ENCODE measurements at places on chromosomes 2 and 18.

DNA sequence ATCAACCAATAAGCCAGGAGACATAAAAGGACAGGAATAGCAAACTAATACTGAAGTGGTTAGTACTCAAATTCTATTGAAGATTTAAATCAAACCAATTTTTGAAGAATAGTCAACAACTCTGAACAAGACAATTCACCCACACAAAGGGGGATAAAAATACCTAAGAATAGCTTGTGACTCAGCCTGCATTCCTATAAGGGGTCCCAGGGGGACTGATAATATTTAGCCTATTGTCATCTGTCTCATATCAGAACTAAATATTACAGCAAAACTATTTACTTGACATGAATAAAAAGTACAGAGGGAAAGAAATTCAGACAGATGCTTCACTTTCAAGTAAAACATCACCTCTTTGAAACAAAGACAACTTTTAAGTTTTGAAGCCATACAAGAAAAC, 7.7 kb downstream of the ITSN2 start:
- DNase-seq = no peak

GRCh38 chr18:22670914-22671313, 253.2 kb upstream of the CTAGE1 start:
- DNase-seq = no peak

DNA sequence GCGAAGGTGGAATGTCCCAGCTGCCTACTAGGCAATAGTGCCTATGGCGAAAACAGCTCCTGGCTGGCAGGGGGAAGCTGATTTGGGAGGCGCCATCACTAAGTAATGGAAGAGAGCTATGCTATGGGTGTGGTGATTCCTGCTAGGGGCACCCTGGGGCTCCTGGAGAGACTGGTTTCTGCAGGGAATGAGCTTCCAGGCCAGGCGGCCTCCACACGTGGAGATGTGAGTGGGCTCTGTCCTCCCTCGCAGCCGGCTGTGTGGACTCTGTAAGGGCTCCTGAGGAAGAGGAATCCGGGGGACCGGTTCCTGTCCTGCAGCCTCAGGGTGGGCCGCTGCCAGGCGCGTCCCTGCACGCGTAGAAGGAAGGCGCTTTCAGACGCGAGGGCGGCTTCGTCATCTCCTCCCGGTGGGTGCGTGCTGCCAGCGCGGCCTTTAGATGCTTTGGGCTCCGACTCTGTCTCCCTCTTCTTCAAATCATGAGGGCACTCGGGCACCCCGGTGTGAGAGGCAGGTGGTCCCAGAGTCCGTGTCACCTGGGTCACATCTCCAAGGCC, 55.5 kb upstream of the ANKRD62 start:
- no peak for DNase-seq

- no peak for DNase-seq
Measured at GRCh38 chr2:235283246-235283645, 210.6 kb upstream of the AGAP1 start.

- no peak for DNase-seq
Measured at GRCh38 chr2:190216829-190217228, 102.8 kb downstream of the HIBCH start.

- peak; percentile 40 for DNase-seq
Measured at GRCh38 chr2:168192839-168193616, 54.4 kb downstream of the STK39 start.

DNA sequence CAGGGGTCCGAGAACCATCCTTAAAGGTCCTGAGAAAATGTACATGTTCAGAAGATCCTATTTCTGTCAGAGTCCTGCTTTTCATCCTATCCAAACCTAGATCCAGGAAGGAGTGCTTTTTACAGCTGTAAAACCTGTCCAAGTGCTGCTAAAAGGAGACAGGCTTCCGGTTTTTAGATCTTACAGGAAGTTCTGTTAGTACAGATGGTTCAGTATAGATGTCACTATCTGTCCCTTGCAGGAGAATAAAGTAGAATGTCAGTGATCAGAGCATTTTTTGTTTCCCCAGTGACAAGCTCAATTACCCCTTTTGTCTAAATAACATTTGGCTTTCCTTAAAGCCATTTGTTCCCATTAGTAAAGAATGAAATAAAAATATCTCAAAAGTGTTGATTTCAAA, 98.3 kb downstream of the NRP2 start:
- no peak for DNase-seq

DNA sequence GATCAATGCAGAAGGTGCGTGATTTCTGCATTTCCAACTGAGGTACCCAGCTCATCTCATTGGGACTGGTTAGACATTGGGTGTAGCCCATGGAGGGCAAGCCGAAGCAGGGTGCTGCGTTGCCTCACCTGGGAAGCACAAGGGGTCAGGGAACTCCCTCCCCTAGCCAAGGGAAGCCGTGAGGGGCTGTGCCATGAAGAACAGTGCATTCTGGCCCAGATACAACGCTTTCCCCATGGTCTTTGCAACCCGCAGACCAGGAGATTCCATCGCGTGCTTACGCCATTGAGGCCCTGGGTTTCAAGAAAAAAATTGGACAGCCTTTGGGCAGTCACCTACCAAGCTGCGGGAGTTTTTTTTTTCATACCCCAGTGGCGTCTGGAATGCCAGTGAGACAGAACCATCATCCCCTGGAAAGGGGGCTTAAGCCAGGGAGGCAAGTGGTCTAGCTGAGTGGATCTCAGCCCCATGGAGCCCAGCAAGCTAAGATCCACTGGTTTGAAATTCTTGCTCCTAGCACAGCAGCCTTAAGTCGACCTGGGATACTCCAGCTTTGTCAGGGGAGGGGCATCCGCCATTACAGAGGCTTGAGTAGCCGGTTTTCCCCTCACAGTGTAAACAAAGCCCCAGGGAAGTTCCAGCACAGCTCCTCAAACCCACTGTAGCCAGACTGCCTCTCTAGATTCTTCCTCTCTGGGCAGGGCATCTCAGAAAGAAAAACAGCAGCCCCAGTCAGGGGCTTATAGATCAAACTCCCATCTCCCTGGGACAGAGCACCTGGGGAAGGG, 21.7 kb downstream of the TFPI start:
- no peak for DNase-seq

DNA sequence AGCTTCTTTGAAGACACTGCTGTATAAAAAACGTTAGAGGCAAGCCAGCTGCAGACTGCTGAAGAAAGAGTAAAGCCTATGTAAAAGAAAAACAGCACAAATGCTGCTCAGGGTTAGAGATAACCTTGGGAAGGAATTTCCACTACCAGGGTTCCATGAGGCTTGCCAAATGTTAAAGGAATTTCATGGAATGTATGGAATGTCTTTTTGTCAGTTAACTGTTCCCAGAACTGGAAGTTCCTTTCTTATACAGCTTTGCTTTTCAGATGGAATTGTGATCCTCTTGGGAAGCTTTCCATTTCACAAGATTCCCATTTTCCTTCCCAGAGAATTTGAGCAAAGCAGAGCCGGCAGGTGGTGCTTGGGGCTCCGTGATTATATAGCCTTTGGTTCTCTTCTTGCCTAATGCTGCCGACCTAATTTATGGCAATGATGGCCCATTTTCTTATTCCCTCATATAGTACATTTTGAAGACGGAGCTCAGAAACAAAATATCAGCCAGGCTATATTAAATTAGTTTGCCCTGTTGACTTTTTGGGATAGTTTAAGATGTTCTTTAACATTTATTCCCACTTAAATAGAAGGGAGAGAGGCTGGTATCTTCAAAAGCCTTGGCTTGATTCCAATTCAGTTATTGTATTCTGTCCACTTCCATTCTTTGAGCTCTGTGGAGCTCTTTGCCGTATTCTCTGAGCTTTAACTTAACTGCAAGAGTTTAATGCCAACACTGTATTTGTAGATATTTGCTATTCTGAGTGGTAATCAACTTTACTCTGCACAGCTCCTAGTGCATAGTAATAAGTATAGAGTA, 162.3 kb downstream of the PHLPP1 start:
- DNase-seq = no peak

DNA sequence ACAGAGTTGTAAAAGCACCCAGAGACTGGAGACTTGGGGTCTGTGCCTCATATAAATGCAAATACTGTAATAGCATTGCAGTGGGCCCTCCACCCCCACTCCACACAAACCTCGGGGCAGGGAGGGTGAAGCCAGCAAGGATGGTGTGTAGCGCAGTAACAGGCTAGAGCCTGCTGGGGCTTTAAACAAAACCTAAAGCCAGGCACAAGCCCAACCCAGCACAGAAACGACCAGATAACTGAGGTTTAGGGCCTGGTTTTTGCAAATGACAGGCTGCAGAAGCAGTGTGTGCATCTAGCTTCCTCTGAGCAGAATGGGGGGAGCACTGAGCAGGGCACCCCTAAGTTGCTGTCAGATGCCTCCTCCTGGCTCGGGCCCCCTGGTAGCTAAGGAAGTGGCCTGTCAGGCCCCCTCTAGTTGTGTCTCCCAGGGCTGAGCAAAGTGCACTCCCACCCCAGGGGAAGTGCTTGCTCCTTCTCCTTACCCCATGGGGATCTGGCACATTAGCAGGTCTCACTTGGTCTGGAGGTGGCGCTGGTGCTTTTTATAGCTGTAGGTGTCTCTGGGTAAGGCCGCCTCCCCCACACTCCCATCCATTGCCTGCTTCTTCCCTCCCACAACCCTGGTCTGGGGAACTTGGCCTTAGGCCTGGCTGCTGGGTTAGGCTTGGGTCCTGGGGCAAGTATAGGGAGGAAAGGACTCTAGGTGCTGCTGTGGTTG, 135.1 kb downstream of the CELF4 start:
- DNase-seq = no peak

- DNase-seq = no peak
Measured at GRCh38 chr2:238424313-238424700, 2.4 kb upstream of the ASB1 start.

GRCh38 chr2:32942793-32943485, 3.8 kb upstream of the LTBP1 start:
- no peak for DNase-seq

- DNase-seq = no peak
Measured at GRCh38 chr2:119523383-119523951, 816 bp downstream of the SCTR start.

DNA sequence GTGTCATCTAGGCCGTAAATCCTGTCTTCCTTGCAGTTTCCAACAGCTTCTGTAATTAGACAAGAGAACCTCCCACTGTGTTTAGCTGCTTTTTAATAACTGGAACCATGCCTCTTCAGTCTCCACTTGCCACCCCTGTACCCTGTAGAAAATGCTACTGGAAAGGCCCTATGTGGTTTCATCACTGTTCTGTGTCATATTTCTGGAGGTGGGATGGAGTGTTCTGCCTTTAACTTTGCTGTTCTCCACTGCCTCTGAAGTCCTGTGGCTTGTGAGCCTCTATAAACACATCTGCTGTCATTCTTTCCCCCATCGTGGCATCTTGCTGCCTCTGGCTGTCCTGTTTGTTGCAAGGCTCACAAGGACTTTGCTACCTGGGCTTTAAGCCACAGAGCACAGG, 17.9 kb downstream of the MGAT5 start:
- DNase-seq = no peak

DNA sequence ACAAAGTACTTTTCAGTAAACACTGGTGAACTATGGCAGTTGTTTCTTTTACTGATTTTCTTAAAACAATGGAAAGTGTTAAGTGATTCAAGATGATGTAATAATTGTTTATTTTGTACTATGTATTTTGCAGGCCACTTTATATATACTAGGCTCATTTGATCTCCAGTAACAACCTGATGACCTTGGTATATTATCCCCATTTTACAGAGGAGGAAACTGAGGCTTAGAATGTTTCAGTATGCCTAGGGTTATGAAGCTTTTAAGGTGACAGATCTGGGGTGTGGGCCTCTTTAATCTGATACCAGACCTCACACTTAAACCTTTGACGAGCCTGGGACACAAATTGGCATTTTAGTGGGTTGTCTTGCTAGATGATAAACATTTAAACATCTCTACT, 63.2 kb downstream of the ITGB1BP1 start:
- no peak for DNase-seq

GRCh38 chr2:172440795-172441194, 13.4 kb downstream of the ITGA6 start:
- DNase-seq = no peak
